Activated CD4-positive, CD25-positive, alpha-beta regulatory T cell treated with anti-CD3 and anti-CD28 coated beads, Interleukin-2, amount 50 U/mL, for 72 hours (primary cell): ENCODE measurements at places on chromosomes 6 and 20.
A peak's percentile ranks its signal among the peaks of the same experiment; 100 is the strongest.

DNA sequence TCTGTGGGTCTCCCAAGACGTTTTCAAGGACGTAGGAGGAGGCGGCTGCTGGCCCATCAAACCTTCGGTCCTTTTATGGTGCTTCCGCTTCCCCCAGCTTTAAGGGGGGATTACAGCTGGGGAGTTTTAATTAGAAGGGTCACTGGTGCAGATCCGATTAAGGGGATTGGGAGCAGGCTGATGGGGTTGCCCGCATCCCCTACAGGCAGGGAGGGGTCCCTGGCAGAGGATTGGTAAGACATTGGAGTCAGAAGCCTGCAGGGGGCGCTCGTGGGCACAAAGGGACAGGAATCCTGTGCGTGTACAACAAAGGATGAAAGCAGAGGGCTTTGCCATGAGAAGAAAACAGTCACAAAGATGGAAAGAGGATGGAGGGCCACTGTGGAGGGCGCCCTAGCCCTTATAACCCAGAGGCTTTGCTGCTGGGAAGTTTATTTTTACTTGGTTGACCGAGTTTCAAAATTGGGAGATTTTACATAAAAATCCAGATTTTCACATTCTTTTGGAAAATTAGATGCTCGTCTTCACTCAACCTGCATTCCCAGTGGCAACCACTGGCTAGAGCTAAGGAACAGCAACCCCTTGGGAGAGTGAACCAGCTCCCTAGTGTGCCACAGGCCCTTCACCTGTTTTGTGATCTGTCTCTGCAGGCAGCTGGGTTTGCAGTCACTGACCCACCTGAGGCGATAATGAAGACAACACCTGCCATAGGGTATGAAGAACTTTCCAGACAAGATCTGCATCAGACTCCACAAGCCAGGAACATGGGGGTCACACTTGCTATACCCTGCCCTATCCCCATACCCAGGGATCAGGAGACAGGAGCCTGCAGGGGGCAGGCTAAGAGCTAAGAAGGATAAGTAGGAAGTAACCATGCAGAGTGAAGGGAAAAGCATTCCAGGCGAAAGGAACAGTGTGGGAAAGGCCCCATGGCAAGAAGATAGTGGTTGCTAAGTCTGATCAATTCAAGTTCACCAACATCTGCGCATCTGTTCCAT lies 97.7 kb downstream of the KCNB1 start:
- DNase-seq: peak; percentile 69

- DNase-seq: no peak
Measured at GRCh38 chr6:158468666-158469065, 91.2 kb upstream of the TMEM181 start.

- no peak for DNase-seq
Measured at GRCh38 chr6:17703256-17703694, 3.5 kb downstream of the NUP153 start.

- DNase-seq: no peak
Measured at GRCh38 chr6:85004361-85004995, 240.1 kb upstream of the TBX18 start.

- DNase-seq: no peak
Measured at GRCh38 chr20:61510778-61511330, 258.8 kb downstream of the CDH4 start.
